Suprapubic skin (tissue), 4 donors: ENCODE measurements at places on chromosomes 16 and 17.

- DNase-seq = no peak
These were observed 372.3 kb downstream of the NPIPA8 start for GRCh38 chr16:17964196-17964595.

DNA sequence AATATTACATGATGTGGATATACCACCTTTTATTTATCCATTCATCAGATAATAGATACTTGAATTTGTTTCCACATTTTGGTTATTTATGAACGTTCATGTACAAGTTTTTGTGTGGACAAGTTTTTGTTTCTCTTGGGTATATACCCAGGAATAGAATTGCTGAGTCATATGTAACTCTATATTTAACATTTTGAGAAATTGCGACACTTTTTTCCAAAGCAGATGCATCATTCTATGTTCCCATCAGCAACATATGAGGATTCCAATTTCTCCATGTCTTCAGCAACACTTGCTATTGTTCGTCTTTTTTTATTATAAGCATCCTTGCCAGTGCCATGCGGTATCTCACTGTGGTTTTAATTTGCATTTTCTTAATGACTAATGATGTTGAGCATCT is 93.9 kb downstream of the GSG1L start:
- no peak for DNase-seq

GRCh38 chr17:43406676-43407645 is 8.2 kb downstream of the ARL4D start:
- no peak for DNase-seq

GRCh38 chr16:17321824-17322223 is 148.9 kb downstream of the XYLT1 start:
- no peak for DNase-seq

- no peak for DNase-seq
These were observed 10.5 kb upstream of the MYO18A start for GRCh38 chr17:29190592-29191207.
